ENCODE measurements at places on chromosomes 12 and 14.

GRCh38 chr12:29081101-29081500 lies 68.0 kb upstream of the FAR2 start:
- no peak for DNase-seq

GRCh38 chr12:112938751-112939150 lies 477 bp downstream of the OAS3 start:
- no peak for DNase-seq

DNA sequence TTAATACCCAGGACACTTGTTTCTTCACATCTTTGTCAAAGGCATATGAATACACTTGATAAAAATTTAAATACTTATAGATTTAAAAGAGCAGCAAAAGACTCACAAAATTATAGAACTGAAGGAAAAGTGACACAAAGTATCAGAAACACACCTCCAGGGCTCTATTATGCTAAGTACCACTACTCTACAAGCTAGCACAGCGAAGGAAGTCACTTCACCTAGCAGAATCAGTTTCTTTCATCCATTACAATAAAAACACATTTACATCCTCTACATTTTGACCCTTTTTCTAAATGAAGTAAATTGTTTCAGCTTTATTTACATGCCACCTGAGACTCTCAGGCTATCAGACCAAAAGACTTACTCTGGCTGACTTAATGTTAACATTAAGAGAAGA lies 26.6 kb upstream of the PTPRB start:
- DNase-seq, result no peak

DNA sequence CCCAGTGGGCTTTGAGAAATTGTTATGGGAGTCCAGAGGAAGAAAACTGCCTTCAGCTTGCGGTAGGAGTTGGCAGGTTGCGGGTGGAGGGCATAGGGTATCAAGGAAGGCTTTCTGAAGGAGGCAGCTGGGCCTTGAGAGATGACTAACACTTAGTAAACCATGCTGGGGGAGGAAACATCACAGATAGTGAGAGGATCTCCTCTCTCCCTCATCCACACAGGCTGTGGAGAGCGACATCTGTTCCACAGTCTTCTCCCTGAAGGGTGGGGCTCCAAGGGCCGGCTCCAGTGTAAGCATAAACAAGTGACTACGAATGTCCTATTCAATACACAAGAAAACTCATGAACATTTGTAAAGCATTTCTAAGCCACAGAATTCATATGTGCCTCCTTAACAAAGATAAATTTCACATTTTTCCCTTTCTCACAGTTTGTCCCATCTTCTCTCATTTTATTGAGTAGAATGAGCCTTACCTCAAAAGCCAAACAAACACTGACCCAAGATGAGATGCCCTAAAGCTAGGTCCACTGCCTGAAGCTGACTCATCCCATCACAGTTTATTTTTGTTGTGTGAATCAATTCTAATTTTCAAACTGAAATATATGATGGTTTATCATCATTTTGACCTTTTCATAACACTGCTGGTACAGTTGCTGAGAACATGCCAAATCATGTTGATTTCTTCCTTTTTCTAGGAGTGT lies 227.9 kb downstream of the SLC25A21 start:
- DNase-seq, result no peak

DNA sequence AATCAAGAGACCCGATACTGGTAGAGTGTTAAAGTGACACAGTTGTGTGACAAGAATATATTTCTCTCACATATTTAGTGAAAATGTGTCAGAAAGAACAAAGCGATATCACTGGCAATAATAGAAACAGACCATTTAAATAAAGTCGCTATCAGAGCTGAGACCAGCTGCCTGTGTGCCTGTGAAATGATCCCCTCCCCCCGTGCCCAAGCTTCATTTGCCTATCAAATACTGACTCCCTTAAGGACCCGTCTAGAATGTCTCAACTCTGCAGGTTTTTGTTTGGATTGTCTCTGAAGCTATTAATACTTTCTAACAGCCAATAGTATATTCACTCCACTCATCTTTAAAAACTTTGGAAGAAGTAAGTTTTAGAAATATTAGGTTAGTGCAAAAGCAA lies 98.9 kb downstream of the EGLN3 start:
- DNase-seq, result no peak

- no peak for DNase-seq
Measured at GRCh38 chr14:104169005-104169698, 30.8 kb downstream of the KIF26A start.

DNA sequence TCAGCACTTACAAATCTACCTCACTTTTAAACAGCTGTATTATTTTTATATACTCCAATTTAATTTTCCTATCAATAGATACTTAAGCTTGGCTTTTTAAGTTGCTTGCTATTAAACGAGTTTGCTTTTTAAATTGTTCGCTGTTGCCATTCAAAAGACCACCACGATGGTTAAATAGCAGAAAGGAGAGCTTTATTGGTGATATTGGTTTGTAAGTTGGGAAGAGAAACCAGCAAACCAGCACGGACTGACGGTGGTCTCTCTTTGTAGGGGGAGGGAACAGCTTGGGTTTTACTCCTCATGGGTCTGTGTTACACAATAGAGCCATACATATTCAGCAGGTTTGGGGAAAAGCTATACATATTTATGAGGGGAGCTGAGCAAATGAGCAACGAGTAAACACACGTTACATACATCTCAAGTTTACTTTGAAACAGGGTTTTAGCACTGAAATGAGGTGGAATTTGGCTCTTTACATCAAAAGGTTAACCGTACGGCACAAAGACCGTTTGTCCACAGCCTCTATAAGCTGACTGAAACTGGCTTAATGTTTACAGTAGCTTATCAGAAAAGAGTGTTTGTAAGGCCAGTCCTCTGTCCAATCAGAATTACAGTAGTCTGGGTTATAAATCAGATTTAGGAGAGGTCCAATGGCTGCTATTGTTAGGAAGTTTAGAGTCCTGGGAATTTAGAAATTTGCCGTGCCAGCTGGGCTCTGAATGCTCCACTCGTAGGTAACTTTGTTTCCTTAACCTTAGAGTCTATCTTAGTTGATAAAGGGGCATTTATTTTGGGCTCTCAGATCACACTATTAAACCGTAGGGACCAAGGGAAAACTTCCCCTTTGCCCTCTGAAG lies 69.7 kb upstream of the DHRS4 start:
- DNase-seq, result no peak

GRCh38 chr12:3371018-3371417 lies 120.0 kb upstream of the PRMT8 start:
- DNase-seq, result no peak

DNA sequence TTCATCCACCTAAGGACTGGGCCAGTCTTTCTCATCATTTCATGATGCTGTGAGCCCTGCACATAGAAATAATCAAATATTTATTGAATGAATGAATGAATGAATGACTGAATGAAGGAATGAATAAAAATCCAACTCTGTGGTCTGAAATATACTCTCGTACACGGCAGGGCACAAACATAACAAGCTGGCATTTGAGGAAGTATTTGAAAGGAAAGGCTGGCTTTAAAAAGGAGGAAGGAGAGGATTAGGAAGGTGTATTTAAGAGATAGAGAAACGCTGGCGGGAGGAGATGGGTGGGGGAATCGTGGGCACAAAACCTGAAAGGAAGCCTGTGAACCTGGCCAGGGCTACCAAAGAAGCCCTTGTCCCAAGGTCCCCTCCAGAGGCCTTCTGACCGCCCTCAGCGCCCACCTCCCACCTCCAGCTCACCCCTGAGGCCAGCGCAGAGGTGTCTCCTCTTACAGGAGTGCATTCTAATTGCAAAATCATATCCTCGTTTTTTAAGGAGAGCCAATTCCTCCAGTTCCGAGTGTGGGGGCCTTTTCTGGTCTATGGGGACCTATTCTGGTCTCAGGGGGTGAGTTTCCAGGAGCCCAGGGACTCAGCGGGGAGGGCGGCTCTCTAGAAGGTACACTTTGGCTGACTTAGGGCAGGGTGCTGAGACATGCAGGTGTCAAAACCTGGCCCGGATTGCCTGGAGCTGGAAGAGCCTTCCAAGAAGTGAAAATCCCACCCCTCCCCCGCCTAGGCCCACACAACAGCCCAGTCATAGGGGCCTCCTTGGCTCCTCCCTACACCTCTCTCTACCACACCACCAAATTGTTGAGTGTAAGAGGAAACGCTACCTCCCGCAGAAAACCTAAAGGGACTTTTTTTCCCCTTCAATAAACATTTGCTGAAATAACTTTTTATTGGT lies 8.7 kb upstream of the JDP2 start:
- DNase-seq, result no peak

GRCh38 chr12:12563290-12563928 lies 746 bp upstream of the DUSP16 start:
- no peak for DNase-seq

DNA sequence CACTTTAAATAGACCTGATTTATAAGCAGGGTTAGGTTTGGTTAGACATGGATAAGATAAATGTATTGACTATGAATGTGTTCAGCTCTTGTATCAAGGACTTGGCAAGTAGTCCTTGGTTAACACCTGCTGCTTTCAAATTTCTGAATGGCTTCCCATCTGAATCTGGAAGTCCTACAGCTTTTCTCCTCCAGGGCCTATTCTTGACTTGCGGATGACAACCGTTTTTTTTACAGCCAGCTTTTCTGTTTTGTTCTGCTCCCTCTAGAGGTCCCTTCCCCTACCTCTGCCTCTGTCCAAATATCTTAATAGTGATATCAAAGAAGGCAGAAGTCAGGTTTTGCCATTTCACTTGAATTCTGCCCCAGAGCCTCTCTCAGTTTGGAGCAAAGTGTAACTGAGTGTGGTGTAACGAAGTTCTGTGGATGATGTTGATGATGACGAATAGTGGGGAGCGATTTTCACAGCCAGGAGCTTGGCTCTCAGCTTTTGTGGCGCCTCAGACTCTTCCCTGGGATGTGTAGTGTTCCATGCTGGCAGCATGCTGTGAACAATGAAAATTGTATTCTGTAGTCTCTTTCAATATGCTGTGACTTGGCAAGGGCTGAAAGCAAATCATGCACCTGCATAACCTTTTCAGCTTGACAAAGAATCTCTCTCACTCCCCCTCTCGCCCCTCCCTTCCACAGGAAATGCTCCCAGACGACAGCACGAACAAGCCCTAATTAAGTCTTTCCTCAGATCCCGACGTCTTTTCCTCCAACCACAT lies 5.0 kb upstream of the SLC4A8 start:
- no peak for DNase-seq

DNA sequence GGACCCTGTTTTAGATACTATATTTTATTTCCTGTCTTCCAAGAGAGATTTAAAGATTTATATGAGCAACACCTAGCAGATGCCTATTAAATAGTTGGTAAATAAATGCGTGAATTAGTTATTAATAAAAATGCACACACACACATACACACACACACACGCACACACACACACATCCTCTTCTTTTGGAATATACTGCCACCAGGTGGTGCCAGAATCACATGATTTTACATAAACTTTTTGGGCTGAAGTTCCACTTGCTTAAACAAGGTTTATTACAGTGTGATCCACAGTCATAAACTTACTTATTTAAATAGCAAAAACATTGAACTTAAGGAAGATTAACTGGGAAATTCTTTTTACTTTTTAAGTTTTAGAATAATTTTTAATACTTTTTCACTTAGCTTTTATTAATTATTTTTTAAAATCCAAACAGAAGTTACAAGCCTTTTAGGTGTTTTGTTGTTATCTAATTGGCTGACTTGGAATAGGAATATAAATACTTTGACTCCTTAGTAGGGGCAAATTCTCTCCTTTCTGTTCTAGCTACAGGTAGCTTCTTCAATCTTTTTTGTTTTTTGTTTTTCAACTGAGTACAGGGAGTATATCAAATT lies 17.5 kb downstream of the RAD51B start:
- DNase-seq, result no peak

DNA sequence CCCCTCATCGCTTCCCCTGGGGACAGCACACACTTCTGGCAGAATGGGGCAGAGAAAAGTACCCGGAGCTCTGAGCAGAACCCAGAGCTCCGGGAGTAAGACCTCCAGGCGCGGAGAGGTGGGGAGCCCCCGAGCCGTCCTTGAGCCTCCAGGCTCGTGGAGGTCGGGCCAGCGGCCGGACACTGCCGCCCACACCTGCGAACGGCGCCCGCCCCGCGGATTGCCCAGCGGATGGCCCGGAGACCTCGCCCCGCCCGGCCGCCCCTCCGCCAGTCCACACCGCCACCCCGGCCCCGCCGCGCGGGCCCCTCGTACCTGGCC lies 344 bp downstream of the SPTLC2 start:
- DNase-seq, result no peak

- DNase-seq, result no peak
Measured at GRCh38 chr14:69090187-69090789, 62.6 kb downstream of the DCAF5 start.

DNA sequence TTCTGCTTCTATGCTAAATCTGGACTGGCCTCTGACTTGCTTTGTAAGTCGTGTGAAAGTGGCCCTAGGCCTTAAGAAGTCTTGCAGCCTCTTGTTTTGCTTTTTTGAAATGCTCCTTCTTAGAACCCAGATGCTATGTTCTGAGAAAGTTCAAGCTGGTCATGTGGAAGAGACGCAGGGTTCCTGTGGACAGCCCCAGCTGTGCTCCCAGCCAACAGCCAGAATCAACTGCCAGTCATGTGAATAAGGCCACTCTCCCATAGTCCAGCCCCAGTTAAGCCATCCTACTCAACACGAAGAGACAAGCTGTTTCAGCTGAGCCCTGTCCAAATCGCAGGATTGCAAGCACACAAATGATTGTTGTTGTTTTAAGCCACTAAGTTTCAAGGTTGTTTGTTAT lies 37.3 kb upstream of the TBPL2 start:
- DNase-seq, result no peak

- no peak for DNase-seq
Measured at GRCh38 chr12:46159309-46159901, 109.4 kb downstream of the SLC38A1 start.

GRCh38 chr14:90983560-90983959 lies 76.9 kb downstream of the RPS6KA5 start:
- no peak for DNase-seq

DNA sequence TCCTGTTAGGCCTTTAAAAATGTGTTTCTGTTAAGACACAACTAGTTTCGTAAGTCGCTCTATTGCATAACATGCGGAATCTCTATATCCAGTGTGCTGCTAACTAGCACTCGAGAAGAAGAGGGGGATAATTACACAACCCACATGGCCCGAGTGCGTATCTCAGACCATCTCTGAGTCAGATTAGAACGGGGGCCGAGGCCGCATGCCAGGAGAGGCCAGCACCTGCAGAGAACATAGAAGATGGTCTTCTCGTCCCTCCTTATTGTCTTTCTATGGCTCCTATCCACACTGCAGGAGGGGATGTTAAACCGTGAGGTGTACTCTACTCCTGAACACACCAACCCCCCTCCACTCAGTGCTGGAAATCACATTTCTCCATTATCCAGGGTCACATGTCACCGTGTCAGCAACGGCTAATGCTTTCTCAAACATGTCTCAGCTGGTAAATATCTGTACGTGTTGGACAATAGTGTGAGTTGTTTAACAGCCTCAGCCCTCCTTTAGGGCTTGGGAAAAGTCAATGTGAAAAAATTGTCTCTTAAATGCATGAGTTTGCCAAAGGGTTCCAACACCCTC lies 56.3 kb downstream of the CCDC88C start:
- DNase-seq, result no peak

GRCh38 chr12:98002887-98003493 lies 512.4 kb upstream of the TMPO start:
- DNase-seq, result no peak

GRCh38 chr12:16300736-16301135 lies 23.3 kb upstream of the SLC15A5 start:
- DNase-seq, result no peak
